ENCODE measurements at places on chromosomes 7 and 10.
A peak's percentile ranks its signal among the peaks of the same experiment; 100 is the strongest.

DNA sequence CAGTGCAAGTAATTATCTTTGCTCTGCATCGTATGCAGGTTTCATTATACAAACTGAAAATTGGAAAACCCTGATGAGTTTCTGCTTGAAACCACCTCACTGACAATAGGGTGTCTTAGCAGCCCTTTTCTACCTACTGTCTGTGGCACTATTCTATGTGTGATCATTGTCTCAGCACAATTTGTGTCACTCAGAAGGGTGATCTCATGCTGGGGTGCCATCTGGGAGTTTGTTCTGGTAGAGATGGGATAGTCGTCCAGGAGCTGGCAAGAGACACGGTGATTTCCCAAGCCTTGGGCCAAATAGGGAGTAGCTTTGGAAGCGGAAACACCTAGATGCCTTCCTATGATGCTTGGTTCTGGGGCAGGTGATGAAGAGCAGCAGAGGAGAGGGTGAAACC is 186.3 kb downstream of the FRMD4A start:
- peak; percentile 8 for DNase-seq

DNA sequence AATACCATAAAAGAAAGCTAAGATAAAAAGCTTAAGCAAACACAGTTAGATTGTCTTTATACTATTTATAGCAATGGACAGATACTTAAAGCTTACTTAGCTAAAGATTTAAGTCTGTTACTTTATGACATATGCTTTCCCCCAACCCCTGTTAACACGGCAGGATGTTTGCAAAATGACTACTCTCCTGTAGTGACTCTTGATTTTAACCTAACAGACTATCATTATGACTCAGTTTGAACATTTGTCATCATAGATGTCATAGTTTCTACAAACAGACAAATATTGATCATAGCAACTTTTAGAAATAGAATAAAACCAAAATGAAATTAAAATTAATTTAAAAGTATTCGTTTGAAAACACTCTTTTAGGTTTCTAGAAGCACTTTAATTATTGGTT is 7.8 kb upstream of the COMMD3 start:
- DNase-seq: no peak

- DNase-seq: peak; percentile 36
Measured at GRCh38 chr7:836429-836828, 4.2 kb downstream of the SUN1 start.

- DNase-seq: no peak
Measured at GRCh38 chr7:118349604-118350003, 125.1 kb downstream of the ANKRD7 start.

GRCh38 chr10:119782981-119783664 is 57.3 kb downstream of the INPP5F start:
- DNase-seq: peak; percentile 5

- DNase-seq: no peak
Measured at GRCh38 chr7:127771707-127772106, 119.7 kb downstream of the SND1 start.

DNA sequence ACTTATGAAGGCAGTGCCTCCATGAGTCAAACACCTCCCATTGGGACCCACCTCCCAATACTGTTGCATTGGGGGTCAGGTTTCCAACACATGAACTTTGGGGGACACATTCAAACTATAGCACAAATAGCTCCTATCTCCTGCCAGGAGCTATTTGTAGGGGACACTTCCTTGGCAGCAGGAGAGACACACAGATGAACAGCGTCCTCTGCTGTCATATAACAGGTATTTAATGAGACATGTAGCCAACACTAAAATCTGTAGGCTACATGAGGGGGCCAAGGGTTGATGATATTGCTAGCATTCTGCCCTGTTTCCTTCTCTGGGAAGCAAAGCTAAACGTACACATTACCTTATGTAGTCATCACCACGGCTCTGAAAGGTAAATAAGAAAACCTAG is 2.6 kb upstream of the GPR26 start:
- DNase-seq: no peak

GRCh38 chr7:27575613-27576012 is 87.1 kb downstream of the HIBADH start:
- no peak for DNase-seq

GRCh38 chr10:12993595-12993994 is 7.9 kb downstream of the CCDC3 start:
- DNase-seq: no peak

DNA sequence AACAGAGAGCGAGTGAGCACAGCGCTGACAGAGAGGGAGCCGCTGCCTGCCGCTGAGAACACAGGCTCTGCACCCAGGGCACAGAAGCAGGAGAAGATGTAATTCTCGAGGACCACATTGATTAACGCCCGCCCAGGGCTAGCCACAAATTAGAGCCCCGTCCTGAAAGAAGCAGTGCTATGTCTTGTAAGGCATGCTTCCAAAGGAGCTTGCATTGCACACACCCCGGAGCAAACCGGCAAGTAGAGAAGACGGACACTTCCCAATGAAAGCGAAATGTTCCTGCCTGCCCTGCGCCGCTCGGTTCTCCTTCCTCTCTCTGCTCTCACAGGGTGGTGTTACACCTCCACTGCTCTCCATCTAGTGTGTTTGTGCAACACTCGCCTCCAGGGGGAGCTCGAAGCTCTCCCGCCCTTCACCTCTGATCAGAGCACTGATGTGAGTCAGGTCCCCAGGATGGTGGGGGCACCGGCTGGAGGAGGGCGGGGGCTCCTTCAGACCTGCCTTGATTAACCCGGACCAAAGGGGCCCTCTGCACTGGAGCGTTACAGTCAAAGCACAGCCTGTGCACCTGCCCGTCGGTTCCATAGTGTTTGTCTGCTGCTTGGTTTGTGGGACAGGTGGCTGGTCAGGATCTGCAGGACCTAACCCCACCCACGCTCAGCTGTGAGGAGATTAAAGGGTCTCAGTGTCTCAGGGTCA is 316.5 kb downstream of the ADARB2 start:
- peak; percentile 70 for DNase-seq

GRCh38 chr10:125827133-125827532 is 3.8 kb downstream of the BCCIP start:
- no peak for DNase-seq

DNA sequence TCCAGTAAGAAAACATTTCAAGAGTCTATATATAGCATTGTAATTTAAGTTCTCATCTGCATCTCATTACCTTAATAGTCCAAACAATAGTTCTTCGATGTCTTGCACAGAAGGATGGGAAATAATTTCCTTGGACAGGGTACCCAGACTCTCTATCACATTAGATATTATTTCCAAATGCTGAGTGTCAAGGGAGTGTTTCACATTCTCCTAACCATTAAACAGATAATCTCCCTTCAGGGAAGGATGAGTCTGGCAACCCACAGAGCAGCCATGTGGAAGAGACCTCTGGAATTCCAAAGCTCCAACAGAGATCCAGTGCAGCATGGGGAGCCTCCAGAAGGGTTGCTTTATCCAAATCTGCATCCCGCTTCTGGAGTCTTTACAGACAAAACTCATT is 89.6 kb downstream of the FZD1 start:
- no peak for DNase-seq

- DNase-seq: no peak
Measured at GRCh38 chr10:14074062-14074884, 256.5 kb downstream of the FRMD4A start.

DNA sequence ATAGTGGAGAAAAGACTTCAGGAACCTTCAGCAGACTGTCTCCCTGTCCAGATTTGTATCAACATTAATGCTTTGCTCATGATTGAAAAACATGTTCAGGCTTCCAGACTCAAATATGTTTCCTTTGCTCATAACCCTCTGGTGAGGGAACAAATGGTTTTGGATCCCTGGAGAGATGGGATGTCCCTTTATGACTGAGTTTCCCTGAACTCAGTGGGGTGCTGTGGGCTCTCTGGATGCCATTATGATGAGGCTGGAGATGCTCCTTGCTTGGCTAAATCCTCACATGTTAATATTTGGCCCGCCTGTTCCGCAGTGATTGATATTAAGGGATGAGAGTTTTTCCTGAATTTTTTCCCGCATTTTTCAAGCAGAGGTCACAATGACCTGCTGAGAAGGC is 749.4 kb downstream of the SUGCT start:
- DNase-seq: no peak

DNA sequence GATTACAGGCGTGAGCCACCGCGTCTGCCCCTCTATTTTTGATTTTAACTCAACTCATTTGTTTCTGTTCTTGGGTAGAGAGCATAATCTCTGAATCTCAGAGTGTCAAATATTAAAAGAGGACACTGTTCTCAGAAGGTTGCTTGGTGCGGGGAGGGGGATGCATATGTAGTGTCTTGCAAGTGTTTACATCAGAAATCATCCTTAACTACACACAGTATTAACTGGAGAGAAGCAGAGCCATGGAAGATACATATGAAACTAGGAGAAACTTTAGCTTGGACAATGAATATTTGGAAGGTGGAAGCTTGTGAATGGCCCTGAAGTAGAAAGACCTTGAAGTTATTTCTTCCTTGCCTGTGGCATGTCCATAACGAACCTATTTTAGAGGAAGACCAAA is 57.5 kb downstream of the XRCC2 start:
- no peak for DNase-seq

DNA sequence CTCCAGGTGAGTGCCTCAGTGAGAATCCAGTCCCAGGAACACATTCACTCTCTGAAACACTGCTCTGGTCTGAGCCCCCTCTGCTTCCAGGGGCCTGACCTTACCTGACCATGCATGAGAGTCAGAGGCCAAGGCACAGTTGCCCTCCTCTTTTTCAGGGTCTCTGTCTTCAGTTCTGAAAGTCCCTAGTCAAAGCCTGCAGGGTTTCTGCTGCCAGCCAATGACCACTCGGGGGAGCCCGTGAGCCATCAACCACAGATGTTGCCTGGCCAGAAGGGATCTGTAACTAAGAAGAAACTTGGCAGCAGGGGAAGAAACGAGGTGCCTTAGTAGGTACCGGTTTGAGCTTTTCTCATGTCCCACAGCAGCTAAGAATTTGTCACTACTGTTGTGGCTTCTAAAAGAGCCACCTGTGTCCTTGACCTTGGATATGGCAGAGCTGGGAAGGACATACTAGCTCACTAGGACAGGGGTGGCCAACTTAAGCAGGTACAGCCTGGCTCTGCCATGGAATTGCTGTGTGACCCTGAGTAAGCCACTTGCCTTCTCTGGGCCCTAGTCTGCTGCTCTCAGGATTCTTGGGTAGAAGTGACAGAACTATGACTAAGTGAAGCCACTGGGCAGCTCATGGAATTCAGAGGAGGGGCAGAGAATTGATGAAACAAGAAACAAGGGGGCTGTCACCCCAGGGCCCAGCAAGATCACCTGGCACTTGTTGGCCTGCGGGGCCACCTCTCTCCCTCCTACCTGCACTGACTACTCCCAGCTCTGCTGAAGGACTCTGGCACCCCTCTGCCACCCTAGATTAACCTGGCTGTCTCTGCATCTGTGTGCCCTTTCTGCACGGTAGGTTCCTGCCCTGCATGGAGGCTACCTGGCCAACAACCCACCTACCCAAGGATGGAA is 83.8 kb upstream of the GPR26 start:
- peak; percentile 70 for DNase-seq
